ENCODE measurements at places on chromosomes 12 and 14.

DNA sequence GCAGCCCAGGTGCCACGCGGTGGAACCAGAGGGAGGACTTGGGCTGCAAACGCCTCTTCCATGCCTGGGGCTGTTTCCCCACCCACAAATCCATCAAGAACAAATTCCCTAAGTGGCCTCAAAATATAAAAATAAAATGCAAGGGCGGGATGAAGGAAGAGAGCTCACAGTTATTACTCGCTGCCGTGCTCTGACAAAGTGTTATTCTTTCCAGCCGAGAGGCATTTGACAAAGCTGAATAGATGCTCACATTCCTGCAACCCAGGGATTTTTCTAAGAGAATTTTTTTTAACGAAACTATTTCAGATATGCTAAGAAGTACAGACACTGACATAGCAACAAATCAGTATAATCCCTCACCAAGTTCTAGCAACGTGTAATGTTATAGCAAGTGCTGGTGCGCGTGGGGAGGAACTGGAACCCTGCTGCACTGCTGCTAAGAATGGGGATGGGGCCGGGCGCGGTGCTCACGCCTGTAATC, 70.7 kb downstream of the SCARB1 start:
- no peak for DNase-seq

- DNase-seq, result peak; percentile 76
These were observed at the start of gene RAB15 for GRCh38 chr14:64971943-64972791. Gene RAB15 (minus strand): TSS chr14:64972336. CDS start chr14:64972076, 260 bp downstream.

GRCh38 chr14:75495399-75495798, 26.9 kb upstream of the BATF start:
- DNase-seq, result no peak

DNA sequence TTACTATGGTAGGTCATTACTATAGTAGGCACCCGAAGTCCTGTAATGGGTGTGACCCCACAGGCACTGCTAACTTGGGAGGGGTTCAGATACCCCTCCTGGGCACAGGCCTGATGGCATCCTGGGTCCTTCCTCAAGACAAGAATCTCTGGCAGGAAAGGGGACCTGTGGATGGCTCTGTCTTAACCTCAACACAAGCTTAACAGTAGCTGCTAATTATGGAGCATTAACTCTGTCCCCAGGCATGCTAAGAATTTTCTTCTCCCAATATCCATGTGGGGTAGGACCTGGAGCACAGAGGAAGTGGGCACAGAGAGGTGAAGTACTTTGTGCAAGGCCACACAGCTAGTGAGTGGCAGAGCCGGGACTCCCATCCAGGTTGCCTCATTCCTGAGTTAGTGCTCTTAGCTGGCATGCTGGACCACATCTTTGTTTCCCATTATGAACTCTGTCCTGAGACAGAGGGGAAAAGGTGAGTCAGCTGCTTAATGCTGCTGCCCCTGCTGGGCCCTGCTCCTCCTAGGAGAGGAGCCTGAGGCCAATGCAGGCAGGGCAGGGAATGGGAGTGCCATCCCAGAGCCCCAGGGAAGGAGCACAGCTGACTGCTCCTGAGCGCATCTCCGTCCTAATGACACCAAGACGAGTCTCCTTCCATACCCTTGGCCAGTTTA, 32.1 kb downstream of the GALNT16 start:
- no peak for DNase-seq

DNA sequence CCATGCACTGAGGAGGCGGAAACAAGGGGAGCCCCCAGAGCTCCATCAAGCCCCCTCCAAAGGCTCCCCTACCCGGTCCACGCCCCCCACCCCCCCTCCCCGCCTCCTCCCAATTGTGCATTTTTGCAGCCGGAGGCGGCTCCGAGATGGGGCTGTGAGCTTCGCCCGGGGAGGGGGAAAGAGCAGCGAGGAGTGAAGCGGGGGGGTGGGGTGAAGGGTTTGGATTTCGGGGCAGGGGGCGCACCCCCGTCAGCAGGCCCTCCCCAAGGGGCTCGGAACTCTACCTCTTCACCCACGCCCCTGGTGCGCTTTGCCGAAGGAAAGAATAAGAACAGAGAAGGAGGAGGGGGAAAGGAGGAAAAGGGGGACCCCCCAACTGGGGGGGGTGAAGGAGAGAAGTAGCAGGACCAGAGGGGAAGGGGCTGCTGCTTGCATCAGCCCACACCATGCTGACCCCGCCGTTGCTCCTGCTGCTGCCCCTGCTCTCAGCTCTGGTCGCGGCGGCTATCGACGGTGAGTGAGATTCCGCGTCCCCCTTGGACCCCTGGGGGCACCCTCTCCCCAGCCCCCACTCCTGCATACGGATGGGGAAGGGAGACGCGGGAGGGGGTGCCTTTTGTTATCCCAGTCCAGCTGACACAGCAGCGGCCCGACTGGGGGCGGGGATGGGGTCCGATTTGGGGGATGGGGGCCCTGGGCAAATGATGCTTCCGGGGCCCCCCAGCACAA, 400 bp downstream of the LRP1 start:
- no peak for DNase-seq

DNA sequence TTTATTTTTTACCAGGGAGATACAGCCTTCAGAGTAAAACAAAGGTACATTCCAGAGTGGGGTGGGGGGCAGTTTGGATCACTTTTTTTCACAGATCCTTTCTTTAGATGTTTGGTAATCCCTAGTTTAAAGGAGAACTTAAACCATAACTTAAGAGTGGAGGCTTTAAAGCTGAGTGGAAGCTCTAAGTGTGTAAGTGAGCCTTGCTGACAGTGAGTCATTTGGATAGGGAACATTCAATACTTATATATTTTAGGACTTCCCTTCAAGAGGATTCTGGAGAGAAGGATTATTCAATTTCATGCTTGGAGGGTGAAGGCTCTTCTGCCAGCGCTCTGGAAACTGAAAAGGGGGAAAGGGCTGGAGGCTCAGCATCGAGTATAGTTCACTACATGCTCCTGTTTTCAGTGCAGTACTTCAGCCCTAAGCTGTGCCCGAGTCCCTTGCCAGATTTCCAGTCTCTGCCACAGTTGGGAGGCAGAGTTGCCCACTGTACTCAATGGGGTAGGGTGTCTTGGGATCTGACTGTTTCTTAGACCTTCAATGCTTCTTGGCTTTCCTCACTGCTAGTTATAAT, 8.4 kb downstream of the PRKAG1 start:
- no peak for DNase-seq

GRCh38 chr12:49953961-49954846, 3.7 kb downstream of the AQP2 start:
- DNase-seq, result no peak

DNA sequence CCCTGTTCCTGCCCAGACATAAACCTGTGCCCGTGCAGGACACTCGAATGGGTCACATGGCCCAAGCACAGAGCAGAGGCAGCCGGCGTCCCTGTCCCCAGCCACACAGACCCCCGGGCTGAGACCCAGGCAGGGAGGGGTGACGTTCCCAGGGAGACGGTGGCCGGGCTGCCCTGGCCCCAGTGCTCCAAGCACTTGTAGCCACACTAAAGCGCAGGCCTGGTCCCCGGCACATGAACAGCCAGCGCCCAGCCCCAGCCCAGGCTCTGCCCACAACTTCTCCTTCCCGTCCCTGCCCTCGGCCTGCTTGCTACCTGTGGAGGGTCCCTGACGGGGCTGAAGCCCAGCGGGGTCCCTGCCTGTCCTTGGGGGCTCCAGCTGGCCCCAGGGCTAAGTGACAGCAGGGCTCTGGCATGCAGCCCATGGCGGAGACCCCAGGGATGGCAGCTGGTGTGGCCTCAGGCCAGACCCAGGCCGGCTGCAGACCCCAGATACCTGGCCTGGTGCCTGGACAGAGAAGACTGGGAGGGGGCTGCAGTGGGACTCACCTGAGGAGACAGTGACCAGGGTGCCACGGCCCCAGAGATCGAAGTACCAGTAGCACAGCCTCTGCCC, 338.4 kb downstream of the TMEM121 start:
- DNase-seq, result no peak

- DNase-seq, result no peak
These were observed 68.3 kb upstream of the DDX11 start for GRCh38 chr12:31005256-31005943.

- no peak for DNase-seq
These were observed 17.9 kb upstream of the TCL1B start for GRCh38 chr14:95668235-95668772.

DNA sequence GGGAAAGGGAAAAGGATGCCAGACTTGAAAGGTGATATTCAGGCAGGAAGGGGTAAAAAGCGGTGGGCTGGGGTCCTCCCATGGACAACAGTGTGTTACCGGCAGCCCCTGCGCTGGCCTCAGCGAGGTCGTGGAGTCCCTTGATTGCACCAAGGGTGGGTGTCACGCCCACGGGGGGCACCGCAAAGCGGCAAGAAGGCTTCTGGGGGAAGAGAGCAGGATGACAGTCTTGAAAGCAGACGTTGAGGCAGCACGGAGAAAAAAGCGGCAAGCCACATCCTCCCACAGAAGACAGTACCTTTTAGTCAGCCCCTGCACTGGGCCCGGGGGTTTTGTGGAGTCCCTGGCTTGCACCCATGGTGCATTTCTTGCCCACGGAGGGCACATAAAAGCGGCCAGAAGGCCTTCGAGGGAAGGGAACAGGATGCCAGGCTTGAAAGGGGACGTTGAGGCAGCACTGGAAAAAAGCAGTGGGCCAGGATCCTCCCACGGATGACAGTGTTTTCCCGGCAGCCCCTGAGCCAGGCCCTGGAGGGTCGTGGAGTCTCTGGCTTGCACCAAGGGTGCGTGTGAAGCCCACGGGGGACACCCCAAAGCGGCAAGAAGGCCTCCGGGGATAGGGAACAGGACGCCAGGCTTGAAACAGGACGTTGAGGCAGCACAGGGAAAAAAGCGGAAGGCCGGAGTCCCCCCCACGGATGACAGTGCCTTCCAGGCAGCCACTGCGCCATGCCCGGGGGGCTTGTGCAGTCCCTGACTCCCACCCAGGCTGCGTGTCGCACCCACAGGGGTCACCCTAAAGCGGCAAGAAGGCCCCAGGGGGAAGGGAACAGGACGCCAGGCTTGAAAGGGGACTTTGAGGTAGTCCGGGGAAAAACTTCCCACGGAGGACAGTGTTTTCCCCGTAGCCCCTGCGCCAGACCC, 162.2 kb upstream of the ALG10B start:
- no peak for DNase-seq

- no peak for DNase-seq
These were observed 72.1 kb downstream of the TRIM9 start for GRCh38 chr14:51022769-51023168.

GRCh38 chr12:103012884-103013283, 55.4 kb downstream of the ASCL1 start:
- DNase-seq, result no peak

DNA sequence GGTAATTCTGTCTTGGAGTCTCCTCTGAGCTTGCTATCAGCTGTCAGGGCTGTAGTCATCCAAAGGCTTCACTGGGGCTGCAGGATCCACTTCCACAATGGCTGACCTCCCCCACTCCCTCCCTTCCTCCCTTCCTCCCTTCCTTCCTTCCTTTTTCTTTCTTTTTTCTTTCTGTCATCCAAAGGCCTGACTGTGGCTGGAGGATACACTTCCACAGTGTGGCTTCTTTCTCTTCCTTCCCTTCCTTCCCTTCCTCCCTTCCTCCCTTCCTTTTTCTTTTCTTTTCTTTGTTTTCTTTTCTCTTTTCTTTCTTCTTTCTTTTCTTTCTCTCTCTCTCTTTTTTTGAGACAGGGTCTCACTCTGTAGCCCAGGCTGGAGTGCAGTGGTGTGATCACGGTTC, 30.6 kb downstream of the ARF6 start:
- no peak for DNase-seq

- no peak for DNase-seq
These were observed 277.1 kb downstream of the DPF3 start for GRCh38 chr14:72616811-72617210.

DNA sequence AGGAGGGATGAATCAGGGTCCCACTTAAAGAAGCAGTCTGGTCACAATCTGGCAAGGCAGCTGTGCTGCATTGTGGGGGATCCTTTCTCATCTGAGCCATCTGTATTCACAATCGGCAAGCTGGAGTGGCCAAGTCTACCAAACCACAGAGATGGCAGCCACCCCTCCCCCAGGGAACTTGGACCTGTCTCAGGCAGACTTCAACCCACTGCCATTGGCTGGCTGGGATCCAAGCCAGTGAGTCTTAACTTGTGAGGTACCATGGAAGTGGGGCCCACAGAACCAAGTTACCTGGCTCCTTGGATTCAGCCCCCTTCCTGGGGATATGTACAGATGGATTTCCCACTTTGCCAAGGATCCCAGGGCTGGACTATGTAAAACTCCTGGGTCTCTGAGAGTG, 196.8 kb downstream of the SLC16A7 start:
- no peak for DNase-seq

- DNase-seq, result no peak
These were observed 70.0 kb downstream of the KIF21A start for GRCh38 chr12:39372929-39373328.

DNA sequence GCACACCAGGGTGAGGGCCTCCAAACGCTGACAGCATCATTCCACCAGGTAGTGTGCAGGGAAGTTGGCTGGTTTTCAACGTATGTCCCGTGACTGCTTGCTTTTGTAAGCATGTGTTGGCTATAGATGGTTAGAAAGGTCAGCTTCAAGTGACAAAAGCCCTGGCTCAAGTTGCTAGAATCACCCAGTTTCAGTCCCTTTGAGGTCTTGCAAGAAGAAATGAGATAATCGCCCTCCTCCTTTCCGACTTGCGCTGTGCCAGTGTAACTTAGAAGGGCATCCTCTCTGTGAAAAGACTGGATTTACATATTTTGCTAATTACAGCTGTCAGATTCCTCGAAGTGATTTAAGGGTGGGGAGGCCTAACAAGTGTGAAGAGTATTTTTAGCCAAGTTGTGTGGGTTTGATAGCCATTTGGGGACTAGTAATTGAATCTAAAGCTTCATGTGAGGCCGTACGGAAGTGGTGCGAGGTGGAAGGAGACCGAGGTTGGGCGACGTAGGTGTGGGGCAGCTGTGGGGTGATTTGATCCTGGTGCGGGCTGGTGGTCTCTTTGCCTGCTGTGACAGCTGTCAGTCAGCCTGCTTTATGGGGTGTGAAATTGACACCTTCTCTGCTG, 94.7 kb downstream of the CHST11 start:
- DNase-seq, result no peak

GRCh38 chr12:24630446-24630845, 318.5 kb downstream of the BCAT1 start:
- DNase-seq, result no peak

GRCh38 chr12:100267603-100268281, 765 bp downstream of the SCYL2 start:
- DNase-seq, result peak; percentile 53

DNA sequence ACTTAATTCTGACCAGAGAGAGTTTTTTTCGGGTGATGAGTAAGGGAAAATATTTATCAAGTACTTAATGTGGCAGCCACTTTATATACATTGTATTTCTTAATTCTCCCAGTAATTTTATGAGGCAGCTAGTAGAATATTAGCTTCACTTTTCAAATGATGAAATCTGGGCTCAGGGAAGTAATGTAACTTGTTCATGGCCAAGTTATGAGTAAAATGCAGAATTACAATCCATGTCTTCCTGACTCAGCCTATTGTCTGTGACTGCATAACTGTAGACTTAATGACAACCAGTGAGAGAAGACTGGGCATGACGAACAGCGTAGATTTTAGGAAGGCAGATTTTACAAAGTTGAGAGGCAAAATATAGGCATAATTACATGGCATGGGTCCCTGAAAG, 106.7 kb upstream of the MIS18BP1 start:
- no peak for DNase-seq
